ENCODE measurements at places on chromosomes 5 and 9.

DNA sequence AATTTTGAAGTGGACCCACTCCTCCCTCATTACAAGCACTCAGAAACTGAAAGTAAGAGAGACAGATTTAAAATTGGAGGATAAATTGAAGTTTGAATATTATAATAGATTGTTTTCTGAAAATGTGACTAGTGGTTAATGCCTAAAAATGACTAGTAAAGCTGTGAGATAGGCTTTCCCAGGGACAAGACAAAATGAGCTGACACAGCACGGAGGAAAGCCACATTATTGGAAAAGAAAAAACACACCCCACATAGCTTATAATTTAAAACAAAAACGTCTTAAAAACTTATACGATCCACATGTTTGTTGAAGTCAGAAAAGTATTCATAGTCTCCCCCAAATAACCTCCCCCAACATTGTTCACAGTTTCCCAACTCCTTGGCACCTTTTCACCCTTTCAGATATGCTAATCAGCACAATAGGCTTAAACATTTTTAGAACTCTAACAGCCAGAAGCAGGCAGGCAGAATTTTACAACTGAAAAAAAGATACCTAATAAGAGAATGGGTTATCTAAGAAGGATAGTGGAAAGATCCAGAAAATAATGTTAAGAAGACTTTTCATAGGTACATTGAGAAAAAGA is 6.1 kb downstream of the C7 start:
- DNase-seq = no peak

DNA sequence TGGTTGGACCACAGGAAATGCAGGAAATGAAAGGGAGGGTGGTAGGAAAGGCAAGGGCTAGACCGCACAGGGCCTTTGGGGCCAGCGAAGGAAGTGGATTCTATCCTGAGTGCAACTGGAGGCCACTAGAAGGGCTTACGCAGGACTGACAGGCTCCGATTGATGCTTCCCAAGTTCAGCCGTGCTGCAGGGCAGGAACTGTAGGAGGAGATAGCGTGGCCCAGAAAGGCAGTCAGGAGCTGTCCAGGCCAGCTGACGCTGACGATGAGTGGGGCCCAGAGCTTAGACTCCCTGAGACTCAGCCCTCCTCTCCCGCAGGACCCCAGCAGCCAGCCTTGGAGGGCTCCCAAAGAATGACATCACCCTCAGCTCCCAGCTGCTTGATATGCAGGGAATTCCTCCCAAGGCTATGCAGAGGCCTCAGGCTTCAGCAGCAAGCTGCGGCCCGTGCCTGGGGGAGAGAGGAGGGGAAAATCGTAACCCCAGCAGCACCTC is 48.8 kb downstream of the KCNIP1 start:
- DNase-seq = no peak

DNA sequence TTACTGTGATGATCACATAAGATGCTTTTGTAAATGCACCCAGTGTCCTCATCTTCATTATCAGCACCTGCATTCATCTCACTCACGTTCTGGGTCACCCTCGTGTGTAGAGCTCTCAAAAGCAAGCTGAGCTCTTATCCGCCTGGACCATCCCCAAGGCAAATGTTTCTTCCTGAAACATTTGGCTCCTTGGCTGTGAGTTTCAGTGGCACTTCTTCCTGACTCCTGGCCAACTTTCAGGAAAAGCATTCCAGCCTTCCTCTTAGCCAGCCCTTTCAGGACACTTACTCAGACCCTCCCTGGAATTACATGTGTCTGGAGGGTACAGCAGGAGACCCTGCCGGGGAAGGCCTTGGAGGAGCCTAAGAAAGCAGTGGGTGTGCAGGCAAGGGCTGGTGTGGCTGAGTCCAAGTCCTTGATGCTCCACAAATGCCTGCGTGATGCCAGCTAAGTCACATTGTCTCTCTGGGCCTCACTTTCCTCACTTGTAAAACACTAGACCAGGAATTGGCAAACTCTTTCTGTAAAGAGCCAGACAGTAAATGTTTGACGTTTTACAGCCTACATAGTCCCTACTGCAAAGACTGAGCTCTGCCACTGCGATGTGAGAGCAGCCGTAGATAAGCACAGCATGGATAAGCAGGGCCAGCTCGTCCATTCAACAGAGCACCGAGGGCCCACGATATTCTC is 72.1 kb downstream of the PDE6A start:
- DNase-seq = no peak

- DNase-seq = no peak
Observed at GRCh38 chr5:35833224-35833623, 23.5 kb upstream of the IL7R start.

GRCh38 chr5:138946241-138946623 is 71.1 kb upstream of the LRRTM2 start:
- no peak for DNase-seq

- no peak for DNase-seq
Observed at GRCh38 chr5:31148959-31149475, 44.5 kb upstream of the CDH6 start.
